ENCODE measurements at places on chromosomes 7 and 10.

DNA sequence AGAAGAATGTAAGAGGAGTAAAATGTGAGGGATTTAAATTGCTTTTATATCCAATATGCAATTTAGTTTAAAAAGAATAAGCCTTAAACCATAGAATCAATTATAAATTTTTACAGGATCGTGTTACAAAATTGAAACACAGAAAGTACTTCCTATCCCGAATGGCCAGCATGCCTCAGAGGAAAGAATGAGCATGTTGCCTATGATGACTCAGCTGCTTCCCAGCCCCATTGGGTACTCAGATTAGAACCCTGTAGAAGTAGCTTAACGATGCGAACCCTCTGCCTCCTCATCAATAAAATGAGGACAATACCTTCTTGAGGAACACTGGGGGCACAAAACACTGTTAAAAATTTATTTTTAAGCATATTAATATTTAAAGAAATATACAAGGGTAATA lies 113.4 kb upstream of the CDK1 start:
- no peak overlapping the region for H3K4me3 ChIP-seq
- H3K27me3 ChIP-seq: no peaks in the 10 kb centered on the region
- H3K4me1 ChIP-seq: peaks cover 12% of the 10 kb centered on the region
- no peak overlapping the region for H3K27ac ChIP-seq

DNA sequence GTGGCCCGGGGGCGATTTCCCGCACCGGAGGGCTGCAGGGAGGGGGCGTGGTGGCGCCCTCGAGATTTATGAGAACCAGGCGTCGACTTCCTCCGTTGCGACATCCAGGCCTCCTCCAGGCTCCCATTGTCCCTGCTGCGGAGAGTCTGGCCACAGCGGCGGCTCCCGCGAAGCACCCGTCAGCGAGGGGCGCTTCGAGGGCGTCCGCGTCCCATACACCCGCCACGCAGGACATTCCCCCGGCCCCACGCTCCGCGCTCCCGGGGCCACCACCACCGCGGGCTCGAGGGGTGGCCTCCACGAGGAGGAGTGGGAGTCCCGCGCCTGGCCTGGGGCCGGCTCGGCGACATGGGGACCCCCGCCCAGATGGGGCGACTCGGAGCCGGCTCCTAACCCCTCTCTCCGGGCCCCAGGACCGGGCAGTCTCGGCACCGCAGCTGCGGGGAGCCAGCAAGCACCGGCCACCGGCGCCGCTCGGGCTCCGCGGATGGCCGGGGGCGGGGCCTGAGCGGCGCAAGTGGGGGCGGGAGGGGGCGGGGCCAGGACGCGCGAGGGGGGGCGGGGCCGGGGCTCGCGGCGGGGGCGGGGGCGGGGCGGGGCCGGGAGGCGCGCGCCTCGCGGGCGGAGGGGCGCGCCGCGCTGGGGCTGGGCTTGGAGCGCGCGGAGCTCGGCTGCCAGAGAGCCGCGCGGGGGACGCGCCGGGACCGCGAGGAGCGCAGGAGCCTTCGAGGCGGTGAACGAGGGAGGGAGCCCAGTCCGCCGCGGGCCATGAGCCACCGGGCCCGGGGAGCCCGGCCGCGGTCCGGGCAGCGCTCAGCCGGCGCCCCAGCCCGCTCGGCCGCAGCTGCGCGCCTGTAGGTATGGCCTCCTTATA lies at the start of gene SH2B2:
Gene SH2B2, plus strand, starts transcription at position 632 of the 874 bp plus-strand sequence. CDS start 13,683 bp downstream, outside the sequence.
- peaks cover 7% of the 10 kb centered on the region for H3K36me3 ChIP-seq
- peak; percentile 34 for DNase-seq
- no peaks in the 10 kb centered on the region for H3K27me3 ChIP-seq
- H3K4me1 ChIP-seq: peaks cover 17% of the 10 kb centered on the region

- H3K4me3 ChIP-seq: no peak overlapping the region
- H3K27ac ChIP-seq: peak overlapping the region; percentile 25
- peaks cover 34% of the 10 kb centered on the region for H3K4me1 ChIP-seq
- no peaks in the 10 kb centered on the region for H3K27me3 ChIP-seq
- peaks cover 33% of the 10 kb centered on the region for H3K36me3 ChIP-seq
Observed at GRCh38 chr7:5633161-5634106, 148.0 kb downstream of the RNF216 start.

- no peaks in the 10 kb centered on the region for H3K4me1 ChIP-seq
- H3K4me3 ChIP-seq: no peak overlapping the region
- DNase-seq: no peak
Observed at GRCh38 chr7:121643320-121643719, 229.6 kb upstream of the PTPRZ1 start.
